CD8-positive, alpha-beta T cell (primary cell): ENCODE measurements at places on chromosomes 6 and 20. TPM values are rescaled to one million over a fixed set of nuclear protein-coding genes. Genes with fewer than 3 reads are reported as not detected.

The PRR18 gene
- not detected for total RNA-seq

The NKX2-2 gene
- total RNA-seq, result not detected

The CDH4 gene
- 0.35 TPM for total RNA-seq

The RNF144B gene
- 1.3 TPM for total RNA-seq

The SLPI gene
- not detected for total RNA-seq

DNA sequence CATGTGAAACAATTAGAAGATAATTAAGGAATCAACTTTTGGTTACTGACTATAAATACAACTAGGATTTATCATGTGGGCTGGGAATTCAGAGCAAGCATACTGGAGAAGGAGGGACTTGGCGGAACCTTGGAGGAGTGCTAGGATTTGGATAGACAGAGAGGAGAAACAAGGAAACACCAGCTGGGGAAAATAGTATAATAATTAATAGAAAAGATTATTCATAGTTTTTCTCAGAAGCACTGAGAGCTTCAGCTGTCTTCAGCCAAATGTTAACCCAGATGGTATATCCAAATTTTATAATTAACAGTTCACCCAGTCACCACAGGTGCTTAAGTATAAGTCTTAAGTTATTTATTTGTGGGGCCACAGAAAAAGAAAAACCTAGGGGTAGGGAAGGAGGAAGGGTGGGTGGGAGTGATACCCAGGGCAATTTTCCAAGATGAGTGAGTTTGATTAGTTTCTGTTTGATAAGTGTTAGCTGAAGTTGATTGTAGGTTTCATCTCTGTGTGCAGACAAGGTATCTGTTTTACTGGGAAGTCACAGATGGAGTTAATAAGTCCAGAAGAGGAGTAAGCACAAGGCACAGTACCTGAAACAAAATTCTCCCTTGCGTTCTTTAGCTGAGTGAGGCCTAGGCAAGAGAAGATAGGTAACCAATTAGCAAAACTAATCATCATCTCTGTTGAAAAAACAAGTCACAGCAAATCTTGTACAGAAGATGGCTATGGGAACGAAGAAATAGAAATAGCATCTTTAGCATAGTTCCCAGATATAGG, 175.5 kb downstream of the TFAP2B start:
- DNase-seq, result no peak

GRCh38 chr6:106448000-106448426, 87.5 kb downstream of the CRYBG1 start:
- peak; percentile 71 for DNase-seq

GRCh38 chr6:51495096-51495495, 592.3 kb downstream of the PKHD1 start:
- no peak for DNase-seq

DNA sequence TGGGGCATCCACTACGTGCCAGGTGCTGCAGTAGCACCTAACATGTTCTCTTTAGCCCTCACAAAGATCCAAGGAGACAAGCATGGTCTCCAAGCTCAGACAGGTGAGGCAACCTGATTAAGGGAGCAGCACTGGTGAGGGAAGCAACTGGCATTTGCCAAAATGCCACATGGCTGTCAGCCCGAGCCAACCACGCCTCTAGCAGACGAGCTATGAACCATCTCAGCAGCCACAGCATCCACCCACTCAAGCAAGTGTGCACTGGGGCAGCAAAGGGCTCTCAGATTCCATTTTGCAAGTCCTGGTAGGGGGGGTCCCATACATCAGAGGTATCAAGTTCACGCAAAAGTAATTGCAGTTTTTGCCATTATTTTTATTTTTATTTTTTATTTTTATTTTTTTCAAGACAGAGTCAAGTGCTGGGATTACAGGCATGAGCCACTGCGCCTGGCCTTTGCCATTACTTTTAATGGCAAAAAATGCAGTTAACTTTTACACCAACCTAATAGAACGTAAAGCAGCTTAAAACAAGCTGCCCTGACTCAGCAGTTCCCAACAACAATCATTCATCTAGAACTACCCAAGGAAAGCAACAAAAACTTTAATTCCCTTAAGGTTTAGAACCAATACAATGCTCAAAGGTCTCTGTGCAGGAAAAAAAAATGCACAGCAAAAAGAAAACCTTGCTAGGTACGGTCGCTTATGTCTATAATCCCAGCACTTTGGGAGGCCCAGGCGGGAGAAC, 36.3 kb upstream of the SPDEF start:
- DNase-seq, result no peak

DNA sequence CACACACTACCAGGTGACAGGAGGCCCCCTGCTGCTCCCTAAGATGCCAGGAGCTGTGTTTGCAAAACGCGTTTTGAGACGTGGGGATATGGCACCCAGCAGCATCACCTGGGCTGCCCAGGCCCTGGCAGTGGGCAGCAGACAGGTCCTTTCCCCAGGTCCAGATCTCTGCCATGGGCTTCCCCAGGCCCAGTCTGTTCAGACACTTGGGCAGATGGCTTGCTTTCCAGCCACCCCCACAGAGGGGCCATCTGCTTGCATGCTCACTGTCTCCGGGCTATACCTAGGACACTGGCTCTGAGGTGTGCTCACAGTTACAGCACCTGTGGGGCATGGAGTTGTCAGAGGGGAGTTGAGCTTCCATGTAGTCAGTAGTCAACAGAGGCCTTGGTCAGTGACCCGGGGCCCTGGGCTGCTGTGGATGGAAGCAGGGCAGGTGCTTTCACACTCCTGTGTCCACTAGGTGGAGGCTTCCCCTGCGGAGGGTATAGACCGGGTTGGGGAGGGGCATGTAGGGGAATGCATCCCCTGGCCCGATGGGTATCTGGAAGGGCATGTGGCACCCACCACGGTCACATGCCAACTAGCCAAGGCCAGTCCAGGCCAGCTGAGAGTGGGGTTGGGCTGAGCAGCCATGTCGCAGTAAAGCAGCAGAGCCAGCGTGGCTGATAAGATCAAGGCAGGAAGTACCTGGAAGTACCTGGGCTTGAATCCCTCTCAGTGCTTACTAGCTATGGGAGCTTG, 185.4 kb upstream of the SLC24A3 start:
- no peak for DNase-seq

DNA sequence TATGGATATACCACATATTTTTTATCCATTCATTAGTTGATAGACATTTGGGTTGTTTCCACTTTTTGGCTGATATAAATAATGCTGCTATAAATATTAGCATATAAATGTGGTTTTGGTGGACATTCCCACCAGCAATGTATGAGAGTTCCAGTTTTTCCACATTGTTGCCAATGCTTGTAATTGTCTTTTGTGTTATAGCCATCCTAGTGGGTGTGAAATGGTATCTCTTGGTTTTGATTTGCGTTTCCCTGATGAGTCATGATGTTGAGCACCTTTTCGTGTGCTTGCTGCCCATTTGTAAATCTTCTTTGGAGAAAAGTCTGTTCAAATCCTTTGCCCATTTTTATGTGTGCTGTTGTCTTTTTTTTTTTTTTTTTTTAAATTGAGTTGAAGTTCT, 54.4 kb downstream of the DHX35 start:
- DNase-seq, result no peak

- no peak for DNase-seq
These were observed 590 bp downstream of the RNF217 start for GRCh38 chr6:124962639-124963415.

DNA sequence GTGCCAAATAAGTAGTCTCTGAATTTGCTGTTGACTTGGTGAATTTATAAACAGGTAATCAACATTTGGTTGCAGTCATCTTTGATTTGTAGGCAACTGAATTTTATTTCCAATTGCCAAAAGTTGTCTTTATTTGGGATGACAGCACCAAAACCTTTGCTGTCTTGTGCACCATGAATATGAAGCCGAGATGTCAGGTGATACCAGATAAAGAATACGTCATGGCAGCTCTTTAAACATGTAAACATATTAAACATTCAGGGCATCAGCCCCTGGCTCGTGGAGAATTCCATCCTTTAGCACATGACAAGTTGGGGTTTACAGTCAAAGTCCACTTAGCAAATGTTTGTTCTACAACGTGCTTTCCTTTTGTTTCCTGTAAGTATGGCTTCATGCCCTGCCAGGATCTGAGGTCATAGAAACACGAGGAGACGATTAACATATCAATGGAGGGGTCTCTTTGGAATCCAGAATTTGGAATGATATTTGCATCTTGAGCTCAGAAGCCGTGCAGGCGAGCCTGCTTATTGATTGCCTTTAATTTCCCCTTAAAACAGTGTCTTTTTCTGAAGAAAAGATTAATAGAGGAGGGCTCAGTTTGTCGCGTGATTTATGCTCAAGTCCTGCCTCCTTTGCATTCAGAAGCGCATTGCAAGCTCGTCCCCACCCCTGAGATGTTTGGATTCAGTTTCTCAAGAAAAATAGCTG, 170.2 kb upstream of the ZNF217 start:
- DNase-seq, result no peak

DNA sequence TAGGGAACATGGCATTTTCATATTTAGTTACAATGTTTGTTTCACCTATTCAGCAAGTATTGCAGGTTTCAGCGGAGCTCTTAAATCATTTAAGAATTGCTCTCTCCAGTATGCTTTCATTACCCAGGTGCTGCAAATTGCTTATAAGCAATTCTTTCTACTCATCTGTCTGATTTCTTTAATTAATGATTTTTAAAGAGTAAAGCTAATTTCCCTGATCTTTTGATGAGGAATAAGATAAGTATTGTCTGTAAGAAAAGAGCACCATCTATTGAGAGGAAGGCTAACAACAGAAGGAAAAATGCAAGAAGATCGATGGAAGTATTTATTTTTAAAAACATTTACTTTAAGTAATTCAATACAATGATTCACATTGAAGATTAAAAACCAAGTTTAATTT, 2.0 kb downstream of the OPRM1 start:
- no peak for DNase-seq
